ENCODE measurements at places on chromosomes 16 and 17.

DNA sequence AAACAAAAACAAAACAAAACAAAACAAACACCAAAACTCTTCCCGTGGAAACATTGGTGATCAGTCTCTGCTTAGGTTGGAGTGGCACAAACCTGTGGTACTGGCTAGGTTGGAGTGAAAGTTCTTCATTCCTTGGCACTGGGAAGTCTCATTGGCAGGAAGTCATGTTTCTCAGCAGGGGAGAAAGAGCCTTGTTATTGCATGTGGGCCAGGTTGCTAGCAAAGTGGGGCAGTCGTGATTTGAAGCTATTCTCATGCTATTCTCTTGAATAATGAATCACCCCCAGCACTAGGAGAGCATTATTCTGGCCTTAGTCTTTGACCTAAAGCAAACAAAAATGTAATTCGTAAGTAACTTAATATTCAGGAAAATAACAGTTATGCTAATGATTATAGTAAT, 24.3 kb upstream of the B4GALNT2 start:
- DNase-seq: no peak

- no peak for DNase-seq
These were observed 27.1 kb downstream of the PELP1 start for GRCh38 chr17:4676791-4677190.

- DNase-seq: no peak
These were observed 14.1 kb downstream of the COL1A1 start for GRCh38 chr17:50187394-50187725.

DNA sequence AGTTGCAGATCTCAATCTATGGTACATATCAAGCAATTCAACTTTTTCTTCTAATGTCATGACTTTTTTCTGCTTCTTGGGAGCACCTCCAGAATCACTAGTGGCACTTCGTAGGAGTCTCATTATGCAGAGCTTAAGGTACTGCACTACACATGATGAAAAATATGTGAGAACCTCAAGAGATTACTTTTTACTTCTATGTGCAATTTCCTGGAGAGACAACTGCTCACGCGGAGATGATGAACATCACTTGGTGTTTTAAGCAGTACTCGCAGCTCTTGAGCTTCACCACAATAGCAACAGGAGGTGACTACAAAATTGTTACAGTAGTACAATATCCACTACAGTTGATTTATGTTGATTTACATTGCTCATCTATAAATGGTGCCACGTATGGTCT, 79.7 kb downstream of the MRTFB start:
- DNase-seq: no peak

- no peak for DNase-seq
These were observed 497 bp downstream of the BCL7C start for GRCh38 chr16:30893417-30893743.

GRCh38 chr16:86763819-86764218, 185.5 kb downstream of the FOXL1 start:
- no peak for DNase-seq

- DNase-seq: no peak
These were observed 21.1 kb downstream of the HELZ start for GRCh38 chr17:67223924-67224323.

GRCh38 chr16:84548971-84549844, 44.7 kb upstream of the MEAK7 start:
- no peak for DNase-seq

- no peak for DNase-seq
These were observed 27.9 kb upstream of the LRRC37A3 start for GRCh38 chr17:64947152-64947551.

- no peak for DNase-seq
These were observed 36.6 kb downstream of the EPN2 start for GRCh38 chr17:19273731-19274130.

DNA sequence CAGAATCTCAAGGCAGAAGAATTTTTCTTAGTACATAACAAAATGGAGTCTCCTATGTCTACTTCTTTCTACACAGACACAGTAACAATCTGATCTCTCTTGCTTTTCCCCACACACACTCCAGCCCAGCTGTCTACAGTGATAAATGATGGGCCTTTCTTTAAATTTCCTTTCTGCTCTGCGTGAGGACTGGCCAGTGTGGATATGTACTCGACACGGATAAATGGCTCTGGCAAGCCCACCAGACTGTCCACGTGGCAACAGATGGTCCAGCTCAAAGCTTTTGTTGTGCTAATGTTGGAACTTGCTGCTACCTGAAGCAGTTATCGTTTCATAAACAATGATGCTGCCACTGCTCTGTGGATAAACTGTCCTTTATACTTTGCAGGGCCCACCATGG, 410.7 kb downstream of the TMEM114 start:
- DNase-seq: no peak

- no peak for DNase-seq
These were observed 65.9 kb downstream of the TANGO6 start for GRCh38 chr16:68909099-68909733.

- no peak for DNase-seq
These were observed 56.0 kb downstream of the HLF start for GRCh38 chr17:55320594-55321426.

DNA sequence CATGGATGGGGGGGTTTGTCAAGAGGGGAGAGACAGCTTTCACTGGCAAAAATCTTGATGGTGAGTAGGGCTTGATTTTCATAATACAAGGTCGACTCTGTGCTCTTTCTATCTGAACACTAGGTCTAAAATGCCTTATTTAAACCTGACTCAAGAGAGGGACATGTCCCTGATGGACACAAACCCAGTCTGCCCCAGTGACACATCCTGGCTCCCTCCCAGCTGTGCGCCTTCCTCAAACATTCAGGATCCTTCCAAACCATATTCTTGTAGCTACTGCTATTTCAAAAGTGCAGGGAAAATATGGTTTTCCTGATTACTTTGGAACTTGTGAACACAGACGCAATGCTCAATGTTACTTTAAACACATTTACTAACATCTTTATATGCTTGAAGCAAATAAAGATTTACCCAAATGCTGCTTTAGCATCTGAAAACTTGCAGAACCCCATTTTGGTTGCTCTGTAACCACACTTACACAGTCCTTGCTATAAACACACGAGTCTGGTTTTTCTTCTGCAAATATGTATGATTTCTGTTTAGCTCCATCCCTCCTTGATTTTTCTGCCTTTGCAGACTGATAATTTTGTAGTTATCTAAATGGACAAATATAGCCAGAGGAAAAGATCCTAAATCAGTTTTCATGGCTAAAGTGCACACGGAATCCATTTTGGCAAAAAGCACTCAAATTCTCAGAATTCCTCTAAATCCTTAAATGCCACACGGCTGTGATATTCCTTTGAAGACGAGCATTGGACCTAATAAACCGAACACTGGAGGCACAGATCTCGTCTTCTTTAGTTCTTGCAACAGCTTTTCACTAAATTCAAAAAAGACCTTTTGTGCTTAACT, 499.9 kb upstream of the ZFHX3 start:
- DNase-seq: no peak

GRCh38 chr17:22310717-22311686, 618.7 kb downstream of the KCNJ18 start:
- DNase-seq: no peak

- no peak for DNase-seq
These were observed 29.7 kb downstream of the RAI1 start for GRCh38 chr17:17710728-17711541.

DNA sequence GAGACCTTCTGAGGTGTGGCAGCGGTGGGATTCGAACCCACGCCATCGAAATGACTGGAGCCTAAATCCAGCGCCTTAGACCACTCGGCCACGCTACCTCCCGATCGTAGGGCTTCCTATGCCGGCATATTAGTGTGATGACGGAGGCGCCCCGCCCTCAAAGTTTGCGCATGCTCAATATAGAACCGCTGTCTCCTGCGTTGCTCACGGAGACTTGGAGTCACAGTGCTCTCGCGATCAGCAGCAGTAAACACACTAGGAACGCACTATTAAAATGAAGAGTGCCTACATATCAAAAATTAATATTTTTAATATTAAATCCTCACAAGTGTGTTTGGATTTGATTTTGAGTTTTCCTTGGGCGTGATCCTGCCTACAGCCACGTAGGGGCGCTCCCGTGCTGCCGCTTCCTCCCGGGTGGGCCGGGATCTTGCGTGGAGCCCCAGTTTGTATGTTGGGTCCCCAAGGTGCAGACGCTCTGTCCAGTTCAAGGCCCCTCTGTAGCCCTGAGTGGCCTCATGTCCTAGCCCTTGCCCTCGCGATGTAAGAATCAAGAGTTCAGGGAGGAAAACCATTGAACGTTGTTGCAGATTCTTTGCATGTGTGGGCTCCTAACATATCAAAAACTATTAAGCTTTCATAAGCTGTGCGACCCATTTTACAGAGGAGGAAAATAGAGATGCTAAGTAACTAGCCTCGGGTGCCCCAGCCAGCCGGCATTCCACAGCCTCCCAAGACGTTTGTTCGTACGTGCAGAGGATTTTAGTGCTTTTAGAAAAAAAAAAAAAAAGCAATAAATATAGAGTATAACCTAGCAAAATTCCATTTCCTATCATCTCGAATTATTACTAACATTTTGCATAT, 10.2 kb upstream of the EEF2K start:
- peak; percentile 85 for DNase-seq

GRCh38 chr16:57664662-57665025, 3.5 kb upstream of the ADGRG3 start:
- no peak for DNase-seq

DNA sequence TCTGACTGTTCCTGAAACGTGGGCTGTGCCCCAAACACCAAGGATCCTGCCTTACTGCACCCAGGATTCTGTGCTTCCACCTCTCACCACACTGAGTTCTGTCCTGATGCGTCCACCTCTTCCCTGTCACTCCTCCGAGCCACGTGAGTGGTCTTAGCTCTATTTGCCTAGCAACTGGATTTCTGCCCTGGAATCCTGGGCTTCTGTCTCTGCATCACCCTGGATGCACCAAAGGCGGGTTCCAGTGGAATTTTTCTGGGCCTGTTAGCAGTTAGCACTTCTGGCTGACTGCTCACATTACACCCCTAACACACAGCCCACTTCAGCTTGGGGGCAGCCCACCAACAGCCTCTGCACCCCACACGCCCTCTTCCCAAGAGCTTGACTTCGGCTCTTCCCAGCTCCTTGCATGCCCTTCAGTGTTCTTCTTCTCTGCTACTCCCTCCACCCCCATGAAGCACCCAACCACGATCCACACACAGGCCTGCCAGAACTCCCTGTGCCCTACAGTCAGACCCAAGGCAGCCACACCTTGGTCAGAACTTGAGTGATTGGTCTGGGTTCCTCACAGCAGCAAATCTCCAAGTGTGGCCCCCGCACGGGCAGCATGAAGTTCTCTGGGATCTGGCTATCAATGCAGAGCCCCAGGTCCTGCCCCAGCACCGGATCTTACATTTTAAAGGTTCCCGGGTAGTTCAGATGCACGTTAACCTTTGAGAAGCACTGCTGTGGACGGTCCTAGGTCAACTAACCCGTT, 129.8 kb upstream of the RCVRN start:
- no peak for DNase-seq

- DNase-seq: peak; percentile 14
These were observed at the start of gene SDR42E1 for GRCh38 chr16:82011199-82011641. Gene SDR42E1 (minus strand): TSS chr16:82011470. CDS start chr16:82000858, 10,612 bp downstream.

DNA sequence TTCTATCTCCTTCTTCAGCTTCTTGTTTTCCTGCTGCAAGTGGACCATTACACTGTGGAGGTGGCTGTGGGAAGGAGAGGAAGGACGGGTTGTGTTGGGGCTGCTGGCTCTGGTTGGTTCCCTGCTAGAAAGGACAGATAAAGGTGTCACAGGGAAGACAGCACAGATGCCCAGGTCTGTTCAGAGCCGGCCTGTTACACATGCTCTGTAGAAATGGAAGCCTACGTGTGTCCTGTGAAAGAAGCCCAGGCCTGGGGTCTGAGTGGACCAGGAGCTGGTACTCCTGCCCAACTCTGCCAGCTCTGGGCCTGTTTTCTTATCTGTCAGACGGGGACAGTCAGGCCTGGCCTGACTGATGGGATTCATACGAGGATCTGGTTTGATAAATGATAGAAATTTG, 26.4 kb downstream of the DHX38 start:
- DNase-seq: no peak

DNA sequence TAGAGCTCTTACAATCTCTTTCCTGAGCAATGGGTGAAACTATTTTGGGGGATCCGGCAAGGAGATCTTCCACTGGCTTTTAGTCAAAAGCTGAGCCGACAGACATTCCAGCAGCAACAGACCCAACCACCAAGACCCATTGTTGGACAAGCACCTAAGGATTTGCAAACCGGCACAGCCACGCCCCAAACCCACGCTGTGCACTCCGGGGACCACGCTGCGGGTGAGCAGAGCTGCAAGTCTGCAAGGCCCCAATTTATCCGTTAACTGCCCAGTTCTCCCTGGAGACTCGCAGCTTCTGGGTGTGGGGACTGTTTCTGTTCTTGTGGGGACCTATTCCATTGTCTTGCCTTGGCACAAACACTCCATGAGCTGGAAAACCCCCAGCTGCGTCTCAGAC, 45.9 kb downstream of the C16orf95 start:
- no peak for DNase-seq

- no peak for DNase-seq
These were observed 9.9 kb downstream of the AXIN1 start for GRCh38 chr16:342455-343213.

GRCh38 chr17:30093463-30094147, 23.0 kb upstream of the NSRP1 start:
- DNase-seq: no peak

- no peak for DNase-seq
These were observed 101.0 kb downstream of the HS3ST2 start for GRCh38 chr16:22915003-22915402.

DNA sequence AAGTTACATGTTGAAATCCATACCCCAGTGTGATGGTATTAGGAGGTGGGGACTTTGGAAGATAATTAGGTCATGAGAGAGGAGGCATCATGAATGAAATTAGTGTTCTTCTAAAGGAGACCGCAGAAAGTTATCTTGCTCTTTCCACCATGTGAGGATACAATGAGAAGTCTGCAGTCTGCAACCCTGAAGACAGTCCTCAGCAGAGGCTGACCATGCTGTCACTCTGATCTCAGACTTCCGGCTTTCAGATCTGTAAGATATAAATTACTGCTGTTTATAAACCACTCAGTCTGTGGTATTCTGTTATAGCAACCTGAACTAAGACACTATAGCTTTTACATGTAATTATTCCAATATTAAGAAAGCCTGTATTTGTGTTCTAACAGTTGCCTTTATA, 116.7 kb upstream of the CES5A start:
- no peak for DNase-seq

GRCh38 chr17:57144567-57144966, 59.5 kb downstream of the AKAP1 start:
- no peak for DNase-seq

GRCh38 chr17:40479754-40480480, 21.5 kb downstream of the TNS4 start:
- DNase-seq: no peak

DNA sequence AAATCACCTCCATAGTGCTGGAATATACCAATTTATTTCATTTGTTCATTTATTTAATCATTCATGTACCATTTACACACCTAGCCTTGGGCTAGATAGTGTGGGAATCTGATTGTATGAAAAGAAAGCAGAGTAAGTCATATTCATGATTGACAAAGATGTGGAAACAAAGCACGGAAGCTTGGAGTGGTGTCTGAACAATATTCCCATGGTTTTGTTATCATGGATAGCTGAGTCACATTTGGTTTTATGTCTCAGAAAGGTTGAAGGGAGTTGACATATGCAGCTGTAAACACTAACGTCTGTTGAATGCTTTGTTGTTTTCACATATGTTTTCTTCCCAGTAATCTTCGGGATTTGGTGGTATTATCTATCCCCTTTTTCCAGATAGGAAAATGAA, 76.6 kb downstream of the MAP2K4 start:
- no peak for DNase-seq
